ENCODE measurements at places on chromosomes 5 and 9. TPM values are rescaled to one million over a fixed set of nuclear protein-coding genes. Genes with fewer than 3 reads are reported as not detected.

The HARS1 gene
- 109 TPM for total RNA-seq

The PCDHA12 gene
- not detected for total RNA-seq

The MOB3B gene
- total RNA-seq = 0.82 TPM

The WNT8A gene
- total RNA-seq = not detected

The NR4A3 gene
- 51.1 TPM for total RNA-seq

The CDHR2 gene
- 0.45 TPM for total RNA-seq
